Ureter (tissue), 1 donor: ENCODE measurements at places on chromosomes 2 and 18. TPM values are rescaled to one million over a fixed set of nuclear protein-coding genes. Genes with fewer than 3 reads are reported as not detected.

DNA sequence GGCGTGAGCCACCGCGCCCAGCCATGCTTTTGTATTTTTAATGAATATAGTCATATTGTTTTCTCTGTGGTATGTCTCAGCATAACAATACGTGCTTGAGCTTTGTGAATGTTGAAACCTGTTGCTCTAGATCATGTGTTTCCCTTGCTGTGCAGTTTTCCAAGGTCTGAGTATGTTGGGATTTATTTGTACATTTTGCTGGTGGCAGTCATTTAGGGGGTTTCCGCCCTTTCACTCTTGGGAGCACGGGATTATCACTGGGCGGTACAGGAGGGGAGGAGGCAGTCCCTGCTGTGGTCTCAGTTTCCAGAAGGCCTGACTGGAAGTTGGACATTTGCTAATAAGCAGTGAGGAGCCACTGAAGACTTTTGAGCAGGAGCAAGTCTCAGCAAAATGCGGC lies 24.9 kb upstream of the CATIP start:
- DNase-seq, result no peak

GRCh38 chr18:65326805-65327204 lies 424.0 kb upstream of the CDH7 start:
- no peak for DNase-seq

- no peak for DNase-seq
These were observed 45.3 kb downstream of the CENPO start for GRCh38 chr2:24838541-24838940.

- peak; percentile 53 for DNase-seq
These were observed at the start of gene SP140 for GRCh38 chr2:230225486-230225885. Gene SP140 (plus strand): TSS chr2:230225736. CDS start chr2:230225845, 109 bp downstream.

Gene KCTD18
- 13.8 TPM for total RNA-seq

GRCh38 chr2:60505880-60506260 lies 47.6 kb downstream of the BCL11A start:
- no peak for DNase-seq

DNA sequence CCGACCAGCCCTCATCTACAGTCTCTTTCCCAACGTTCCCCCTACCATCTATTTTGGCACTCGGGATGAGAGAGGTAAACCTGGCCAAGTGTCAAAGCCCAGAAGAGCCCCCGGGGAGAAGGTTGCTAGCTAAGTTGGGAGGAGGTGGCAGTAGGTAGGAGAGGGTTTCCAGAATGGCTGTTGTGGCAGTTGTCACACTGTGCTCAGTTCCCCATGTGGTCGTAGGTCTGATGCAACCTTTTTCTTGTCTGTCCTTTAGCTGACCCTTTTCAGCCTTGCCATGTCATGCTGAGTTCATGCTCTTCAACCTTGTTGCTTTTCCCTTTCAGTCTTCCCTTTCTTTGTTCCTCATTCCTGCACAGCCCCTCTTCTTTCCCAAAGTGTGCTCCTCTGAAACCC lies 34.5 kb downstream of the TTLL4 start:
- no peak for DNase-seq

- peak; percentile 29 for DNase-seq
These were observed 313.2 kb upstream of the HS6ST1 start for GRCh38 chr2:128631698-128632500.

DNA sequence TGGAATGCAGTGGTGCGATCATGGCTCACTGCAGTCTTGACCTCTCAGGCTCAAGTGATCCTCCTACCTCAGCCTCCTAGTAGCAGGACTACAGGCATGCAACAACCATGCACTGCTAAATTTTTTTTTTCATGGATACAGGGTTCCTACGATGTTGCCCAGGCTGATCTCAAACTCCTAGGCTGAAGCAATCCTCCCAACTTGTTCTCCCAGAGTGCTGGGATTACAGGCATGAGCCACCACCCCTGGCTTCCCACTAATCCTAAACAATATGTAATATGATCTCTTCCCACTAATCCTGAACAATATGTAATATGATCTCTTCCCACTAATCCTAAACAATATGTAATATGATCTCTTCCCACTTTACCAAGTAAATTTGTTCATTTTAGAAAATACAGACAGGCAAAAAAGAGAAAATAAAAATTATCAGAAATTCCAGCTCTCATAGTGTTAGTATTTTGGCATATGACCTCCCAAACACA lies 33.7 kb upstream of the C18orf32 start:
- no peak for DNase-seq

GRCh38 chr18:7921938-7922587 lies 354.9 kb downstream of the PTPRM start:
- no peak for DNase-seq

DNA sequence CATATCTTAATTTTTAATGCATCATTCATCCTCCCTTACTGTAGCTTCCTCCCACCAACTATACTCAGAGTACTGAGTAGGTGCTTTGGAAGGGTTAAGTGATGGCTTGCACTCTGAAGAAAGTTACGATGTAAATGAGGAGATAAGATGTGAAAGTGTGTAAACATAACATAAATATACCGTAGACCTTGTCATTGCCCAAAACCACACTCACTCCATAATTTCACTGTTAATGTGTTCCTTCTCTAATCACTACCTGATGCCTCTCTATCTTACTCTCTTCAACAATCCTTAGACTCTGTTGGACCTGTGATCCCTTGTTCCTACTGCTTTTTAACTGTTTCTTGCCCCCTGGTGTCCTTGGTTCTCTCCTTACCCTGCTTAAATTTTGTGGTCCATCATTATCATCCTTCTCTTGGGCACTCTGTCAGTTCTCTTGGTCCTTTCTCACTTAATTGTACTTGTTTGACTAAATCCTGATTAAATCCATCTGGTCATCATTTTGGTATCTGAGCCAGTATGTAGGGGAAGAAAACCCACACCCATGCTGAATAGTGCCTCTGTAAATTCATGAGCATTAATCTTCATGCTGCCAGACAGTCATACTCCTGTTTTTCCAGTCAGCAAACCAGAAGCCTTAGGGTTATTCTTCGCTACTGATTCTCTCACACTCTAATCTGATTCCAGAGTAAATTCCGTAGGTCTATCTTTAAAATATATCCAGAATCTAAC lies 45.0 kb downstream of the PMS1 start:
- no peak for DNase-seq

GRCh38 chr2:50126845-50127244 lies 905.1 kb downstream of the NRXN1 start:
- no peak for DNase-seq

Gene B4GALT6
- total RNA-seq, result 8.9 TPM

GRCh38 chr2:209458008-209458979 lies 34.4 kb downstream of the MAP2 start:
- no peak for DNase-seq

Gene DCC
- 4.4 TPM for total RNA-seq

GRCh38 chr2:189782221-189782671 lies 1.9 kb downstream of the ORMDL1 start:
- DNase-seq, result no peak

GRCh38 chr18:5439986-5440696 lies 103.7 kb downstream of the EPB41L3 start:
- DNase-seq, result no peak

GRCh38 chr2:79849241-79849640 lies 336.4 kb downstream of the CTNNA2 start:
- DNase-seq, result no peak

Gene ACMSD
- not detected for total RNA-seq

DNA sequence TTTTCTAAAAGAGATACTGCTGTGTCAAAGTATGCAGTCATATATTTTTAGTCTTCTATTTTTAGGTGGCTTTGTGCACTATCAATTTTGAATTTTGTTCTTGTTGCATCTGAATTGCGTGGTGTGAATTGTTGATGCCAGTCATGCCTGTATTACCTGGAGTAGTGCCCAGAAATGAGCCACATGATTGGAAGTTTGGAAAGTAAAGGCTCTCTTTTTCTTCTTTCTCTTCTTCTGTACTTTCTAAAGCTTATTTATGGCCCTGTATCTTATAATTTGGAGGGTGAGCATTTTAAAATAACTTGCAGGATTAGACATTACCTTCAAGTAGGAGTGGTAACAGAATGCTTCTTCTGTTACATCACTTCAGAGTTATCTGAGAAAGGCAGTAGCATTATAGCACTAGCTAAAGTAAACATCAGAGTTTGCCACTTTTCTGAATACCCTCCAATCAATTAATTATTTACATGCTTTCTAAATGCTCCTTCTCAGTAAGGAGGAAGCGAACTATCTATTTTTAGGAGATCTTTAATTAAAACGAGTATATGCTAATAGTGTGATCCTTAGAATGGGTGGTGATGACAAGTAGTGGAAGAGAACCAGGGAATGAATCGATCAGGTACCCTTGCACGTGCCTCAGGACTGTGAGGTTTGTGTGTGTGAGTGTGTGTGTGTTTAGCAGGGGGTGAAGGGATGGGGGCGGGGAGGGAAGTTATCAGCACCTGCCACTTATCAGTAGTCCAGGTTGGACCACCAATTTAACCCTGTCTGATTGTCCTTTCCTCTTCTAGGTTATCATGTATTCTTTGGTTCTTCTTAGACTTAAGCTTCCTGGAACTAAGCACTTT lies 112.5 kb downstream of the MAP3K20 start:
- DNase-seq, result no peak

GRCh38 chr2:14583802-14584201 lies 48.7 kb upstream of the LRATD1 start:
- no peak for DNase-seq

Gene L3MBTL4
- total RNA-seq, result 8.5 TPM

DNA sequence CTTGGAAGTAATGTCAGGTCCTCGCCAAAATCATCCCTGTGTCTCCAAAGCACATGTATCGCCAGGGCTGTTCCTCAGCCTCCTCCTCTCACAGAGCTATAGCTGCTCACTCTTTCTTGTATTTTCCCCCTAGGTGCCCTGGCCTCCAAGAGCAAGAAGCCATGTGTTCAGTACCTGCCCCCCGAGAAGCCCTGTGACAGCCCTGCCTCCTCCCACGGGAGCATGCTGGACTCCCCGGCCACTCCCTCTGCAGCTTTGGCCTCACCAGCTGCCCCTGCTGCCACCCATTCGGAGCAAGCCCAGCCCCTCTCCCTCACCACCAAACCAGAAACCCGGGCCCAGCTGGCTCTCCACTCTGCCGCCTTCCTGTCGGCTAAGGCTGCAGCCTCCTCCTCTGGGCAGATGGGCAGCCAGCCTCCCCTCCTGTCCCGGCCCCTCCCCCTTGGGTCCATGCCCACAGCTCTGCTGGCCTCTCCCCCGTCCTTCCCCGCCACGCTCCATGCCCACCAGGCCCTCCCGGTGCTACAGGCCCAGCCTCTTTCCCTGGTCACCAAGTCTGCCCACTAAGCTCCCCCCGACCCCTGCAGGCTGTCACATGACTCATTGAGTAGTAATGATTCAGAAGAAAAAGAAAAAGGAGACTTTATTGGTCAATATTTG lies 18.8 kb downstream of the TGOLN2 start:
- DNase-seq, result peak; percentile 65

GRCh38 chr2:79887747-79888374 lies 375.0 kb downstream of the CTNNA2 start:
- no peak for DNase-seq

- no peak for DNase-seq
These were observed 238.5 kb downstream of the MTX2 start for GRCh38 chr2:176507786-176508185.

Gene DUSP11
- total RNA-seq, result 25.7 TPM

- no peak for DNase-seq
These were observed 90.8 kb downstream of the FAM124B start for GRCh38 chr2:224310943-224311625.

DNA sequence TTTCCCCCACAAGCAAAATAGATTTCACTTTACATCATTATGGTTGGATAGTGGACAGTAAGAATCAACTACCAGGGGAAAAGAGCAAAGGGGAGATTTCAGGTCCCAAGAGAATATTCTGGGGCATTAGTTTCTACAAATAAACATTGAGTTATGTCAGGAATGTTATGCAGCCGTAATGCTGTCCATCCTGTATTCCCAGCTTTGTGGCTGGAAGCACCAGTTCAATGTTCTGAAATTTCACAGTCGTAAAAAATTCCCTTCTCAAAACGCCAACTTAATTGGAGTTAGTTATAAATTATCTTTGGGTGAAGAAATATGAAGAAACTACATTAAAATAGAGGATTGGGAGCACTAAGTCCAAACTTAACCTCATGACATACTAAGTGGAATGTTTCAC lies 141.5 kb upstream of the FIGN start:
- no peak for DNase-seq

Gene PSTPIP2
- total RNA-seq, result 9.9 TPM

GRCh38 chr2:58508006-58508405 lies 266.9 kb upstream of the FANCL start:
- DNase-seq, result no peak

DNA sequence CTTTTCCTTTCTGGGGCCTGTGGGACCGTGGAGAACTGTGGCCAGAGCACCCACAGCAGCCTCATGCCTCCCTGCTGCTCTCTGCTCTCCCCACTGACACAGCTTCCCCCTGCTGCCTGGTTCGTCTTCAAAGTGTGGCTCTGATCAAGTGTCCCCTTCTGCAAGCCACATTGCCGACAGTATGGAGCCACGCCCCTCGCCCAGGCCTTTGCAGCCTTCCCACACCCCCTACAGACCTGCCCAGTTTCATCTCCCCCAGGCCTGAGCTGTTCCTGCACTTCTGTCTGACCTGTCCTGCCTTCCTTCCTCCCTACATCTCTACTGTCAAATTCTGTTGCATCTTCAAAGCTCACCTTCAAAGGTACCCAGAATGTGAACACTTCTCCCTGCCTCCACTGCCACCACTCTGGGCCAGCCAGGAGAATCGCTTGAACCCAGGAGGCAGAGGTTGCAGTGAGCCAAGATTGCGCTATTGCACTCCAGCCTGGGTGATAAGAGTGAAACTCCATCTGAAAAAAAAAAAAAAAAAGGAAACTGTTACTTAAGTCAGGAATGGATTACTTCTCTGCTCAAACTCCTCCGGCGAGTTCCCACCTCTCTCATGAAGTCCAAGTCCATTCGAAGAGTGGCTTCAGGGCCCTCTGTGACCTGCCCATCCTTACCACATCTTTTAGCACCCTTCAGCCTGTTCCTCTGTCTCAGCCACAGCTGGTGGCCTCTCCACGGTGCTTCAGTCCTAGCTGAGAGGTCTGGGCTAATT lies 29.0 kb upstream of the CATIP start:
- no peak for DNase-seq

DNA sequence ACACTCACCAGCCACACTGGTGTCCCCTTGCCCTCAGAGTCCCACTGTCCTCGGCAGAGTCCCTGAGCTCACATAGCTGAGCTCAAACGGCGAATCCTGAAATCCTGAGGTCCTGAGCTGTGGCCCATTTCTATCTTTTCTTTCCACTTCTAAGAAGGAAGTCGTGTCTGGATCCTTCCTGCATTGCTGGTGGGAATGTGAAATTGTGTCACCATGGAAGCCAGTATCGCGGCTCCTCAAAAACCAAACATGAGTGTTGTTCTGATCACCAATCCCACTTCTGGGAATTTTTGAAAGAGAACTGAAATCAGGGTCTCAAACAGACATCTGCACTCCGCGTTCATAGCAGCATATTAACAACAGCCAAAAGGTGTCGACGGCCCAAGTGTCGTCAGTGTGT lies 244.7 kb downstream of the EIPR1 start:
- no peak for DNase-seq

- no peak for DNase-seq
These were observed 13.1 kb downstream of the KCNIP3 start for GRCh38 chr2:95310216-95310615.

DNA sequence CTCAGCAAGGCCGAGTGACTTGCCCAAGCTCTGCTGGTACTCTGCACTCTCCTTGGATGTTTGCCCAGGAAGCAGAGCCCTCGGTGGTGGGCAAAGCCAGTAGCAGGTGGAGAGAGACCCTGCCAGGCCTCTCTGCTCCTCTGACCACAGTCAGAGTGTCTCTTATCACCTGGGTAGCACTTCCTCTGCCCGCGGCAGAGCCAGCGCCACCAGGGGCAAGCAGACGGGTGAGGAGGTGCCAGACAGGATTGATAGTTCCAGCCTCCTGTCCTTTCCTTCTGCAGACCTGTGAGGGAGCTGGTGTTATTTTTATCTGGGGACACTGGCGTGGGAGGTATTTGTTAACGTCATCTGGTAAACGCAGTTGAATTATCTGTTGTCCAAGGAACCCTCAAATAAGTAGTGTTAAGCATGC lies 152.9 kb downstream of the SMAD7 start:
- DNase-seq, result peak; percentile 40
